ENCODE measurements at places on chromosomes 5 and 9.

GRCh38 chr5:61394078-61394704 is 62.1 kb downstream of the ZSWIM6 start:
- DNase-seq = no peak

DNA sequence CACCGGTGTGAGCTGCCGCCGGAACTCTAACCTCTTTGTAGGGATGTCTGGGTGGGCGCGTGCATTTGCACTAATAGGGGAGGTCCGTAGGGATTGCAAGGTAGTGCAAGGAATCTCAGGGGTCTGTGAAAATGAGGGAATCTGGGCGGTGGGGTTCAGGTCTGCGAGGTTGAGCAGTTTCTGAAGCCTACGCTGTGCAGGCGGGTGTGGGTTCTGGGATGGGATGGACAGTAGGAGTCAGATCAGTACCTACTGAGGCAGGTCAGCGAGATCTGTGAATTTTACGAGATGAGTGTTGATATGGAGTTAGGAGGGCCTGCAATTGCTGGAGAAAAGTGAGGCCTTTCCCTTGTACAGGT is 856 bp upstream of the ATOSB start:
- no peak for DNase-seq

- no peak for DNase-seq
These were observed 404.9 kb upstream of the ADAMTS16 start for GRCh38 chr5:4735261-4735660.

DNA sequence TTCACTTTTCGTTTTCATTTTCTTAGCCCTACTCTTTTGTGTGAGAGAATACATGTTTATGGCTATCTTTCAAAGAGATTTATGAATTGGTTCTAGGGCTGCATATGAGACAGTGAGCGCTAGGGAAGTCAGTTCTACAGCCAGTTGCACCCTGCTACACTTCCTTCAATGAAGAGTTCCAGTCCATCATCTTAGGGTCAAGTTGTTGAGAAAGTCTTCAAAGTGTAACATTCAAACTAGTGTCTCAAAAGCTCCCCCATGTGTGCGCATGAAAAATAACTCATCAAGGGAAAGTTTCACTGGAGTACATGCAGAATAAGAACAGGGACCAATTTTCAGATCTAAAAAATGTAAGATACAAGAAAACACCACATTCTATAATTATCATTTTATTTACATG is 317.2 kb downstream of the DEPDC1B start:
- no peak for DNase-seq

DNA sequence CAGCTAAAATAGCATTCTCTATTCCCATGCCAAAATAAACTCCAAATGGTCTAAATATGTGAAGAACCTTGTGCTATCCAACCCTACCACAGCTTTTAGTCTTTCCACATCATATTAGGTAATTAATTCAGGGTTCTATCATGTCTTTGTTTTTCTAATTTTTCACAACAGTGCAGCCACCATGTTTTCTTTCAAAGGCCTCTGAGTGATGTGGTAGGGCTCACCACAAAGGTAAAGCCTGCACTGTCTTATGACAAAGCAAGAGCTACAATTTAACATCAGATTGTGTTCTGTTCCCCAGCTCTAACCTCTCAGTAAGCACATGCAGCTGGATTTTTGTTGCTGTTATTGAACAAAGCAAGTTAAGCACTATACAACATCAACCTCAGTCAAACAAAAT is 52.4 kb downstream of the MEF2C start:
- DNase-seq = no peak

DNA sequence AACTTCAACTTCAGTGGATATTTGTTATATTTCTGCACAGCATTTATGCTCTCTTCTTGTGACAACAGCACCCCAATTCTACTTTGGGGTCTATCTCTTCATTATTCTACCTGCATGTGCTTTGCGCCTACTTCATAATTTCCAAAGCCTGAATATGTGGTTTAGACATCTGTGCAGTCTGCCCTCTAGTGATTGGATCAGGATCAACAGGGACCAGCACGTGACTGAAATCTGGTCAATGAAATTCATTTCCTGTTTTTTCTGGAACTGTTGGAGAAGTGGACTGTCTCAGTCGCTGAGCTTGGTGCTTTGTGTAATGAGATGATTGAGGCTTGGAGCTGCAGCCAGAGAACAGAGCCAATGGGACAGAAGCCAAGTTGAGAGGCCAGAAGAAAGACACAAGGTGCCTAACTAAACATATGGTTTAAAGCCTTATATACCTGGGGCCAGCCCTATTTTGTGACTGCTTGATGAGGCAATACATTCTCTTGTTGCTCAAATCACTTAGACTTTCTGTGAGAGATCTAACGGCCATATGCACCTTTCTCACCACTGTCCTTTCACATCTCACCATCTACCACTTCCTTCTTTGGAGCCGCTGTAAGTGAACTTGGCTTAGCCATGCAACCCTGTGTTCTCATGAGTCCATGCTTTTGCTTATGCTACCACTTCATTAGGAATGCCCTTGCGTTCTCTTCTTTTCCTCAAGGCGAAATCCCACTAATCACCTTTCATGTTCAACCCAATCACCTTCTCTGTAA is 68.8 kb upstream of the PPP2R2B start:
- peak; percentile 55 for DNase-seq

GRCh38 chr9:91062281-91062680 is 260.7 kb downstream of the SYK start:
- DNase-seq = no peak

DNA sequence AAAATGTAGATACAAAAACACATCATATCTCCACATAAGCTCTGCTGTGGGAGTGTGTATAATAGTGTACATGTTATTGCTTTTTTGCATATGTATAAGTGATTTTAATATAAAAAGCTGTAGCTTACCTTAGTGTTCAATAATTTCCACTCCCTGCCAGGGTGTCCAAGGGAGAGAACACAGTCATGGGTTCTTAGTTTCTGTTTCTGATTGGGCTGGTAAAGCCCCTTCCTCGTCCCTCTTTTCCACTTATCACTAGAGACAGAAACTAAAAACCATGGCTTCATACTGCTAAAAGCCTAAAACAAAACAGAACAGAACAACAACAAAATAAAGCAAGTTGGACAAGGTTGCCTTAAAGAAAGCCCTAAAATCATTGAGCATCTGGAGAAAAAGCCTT is 74.4 kb upstream of the S1PR3 start:
- DNase-seq = no peak

DNA sequence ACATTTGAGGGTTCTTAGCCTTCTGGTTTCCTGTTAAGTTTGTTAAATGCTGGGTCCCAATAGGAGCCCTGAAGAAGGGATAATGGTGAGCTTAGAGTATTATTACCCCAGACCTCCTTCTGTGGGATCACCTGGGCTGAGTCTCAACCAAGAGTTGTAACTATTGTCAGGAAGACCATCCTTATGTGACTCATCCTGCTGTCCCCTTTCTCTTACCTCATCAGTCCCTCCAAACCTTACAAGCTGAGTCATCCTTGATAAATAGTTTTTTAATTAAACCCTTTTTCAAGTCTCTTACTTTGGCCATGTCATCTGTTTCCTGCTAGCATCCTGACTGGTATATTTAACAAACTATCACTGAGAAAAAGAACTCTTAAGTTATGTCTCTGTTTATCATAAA is 502.8 kb downstream of the LRRC70 start:
- no peak for DNase-seq

DNA sequence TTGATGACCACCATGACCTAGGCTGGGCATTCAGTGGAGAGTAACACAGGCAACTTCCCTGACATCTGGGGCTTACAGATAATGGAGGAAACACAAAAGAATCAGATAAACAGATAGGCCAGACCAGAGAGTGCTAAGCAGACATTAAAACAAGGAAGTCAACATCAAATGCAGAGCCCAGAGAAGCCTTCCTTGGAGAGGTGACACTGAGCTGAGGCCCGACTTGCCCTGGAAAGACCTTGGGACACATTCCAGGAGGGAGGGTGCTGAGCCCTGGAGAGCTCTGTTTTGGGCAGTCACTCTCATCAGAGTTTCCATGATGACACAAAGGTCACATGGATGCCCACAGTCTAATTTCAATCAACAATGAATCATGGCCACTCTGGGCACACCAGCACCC is 31.9 kb upstream of the C5orf58 start:
- no peak for DNase-seq

DNA sequence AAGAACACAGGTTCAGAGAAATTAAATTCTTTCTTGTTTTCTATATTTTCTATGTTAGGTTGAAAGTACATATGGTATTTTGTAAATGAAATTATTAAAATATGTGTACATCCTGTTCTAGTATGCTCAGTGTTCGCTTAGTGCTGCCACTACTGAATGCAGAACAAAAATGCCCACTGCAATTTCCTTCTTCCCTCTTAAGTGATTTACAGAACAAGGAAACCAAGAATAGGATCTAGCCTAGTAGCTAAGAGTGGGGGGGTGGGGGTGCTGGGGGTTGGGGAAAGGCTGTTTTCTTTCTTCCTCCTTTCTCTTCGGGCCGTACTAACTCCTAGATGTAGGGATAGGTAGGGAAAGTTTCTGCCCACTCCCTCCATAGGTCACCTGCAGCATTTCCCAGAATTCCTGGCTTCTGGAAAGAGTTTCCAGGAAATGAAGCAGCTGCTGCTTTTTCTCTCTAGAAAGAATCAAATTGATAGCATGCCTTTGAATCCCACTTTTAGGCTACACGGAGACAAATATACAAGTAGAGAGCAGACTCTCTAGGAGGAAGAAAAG is 15.7 kb downstream of the SPATA9 start:
- DNase-seq = no peak

- DNase-seq = no peak
These were observed 27.6 kb downstream of the TPD52L3 start for GRCh38 chr9:6355728-6356127.

DNA sequence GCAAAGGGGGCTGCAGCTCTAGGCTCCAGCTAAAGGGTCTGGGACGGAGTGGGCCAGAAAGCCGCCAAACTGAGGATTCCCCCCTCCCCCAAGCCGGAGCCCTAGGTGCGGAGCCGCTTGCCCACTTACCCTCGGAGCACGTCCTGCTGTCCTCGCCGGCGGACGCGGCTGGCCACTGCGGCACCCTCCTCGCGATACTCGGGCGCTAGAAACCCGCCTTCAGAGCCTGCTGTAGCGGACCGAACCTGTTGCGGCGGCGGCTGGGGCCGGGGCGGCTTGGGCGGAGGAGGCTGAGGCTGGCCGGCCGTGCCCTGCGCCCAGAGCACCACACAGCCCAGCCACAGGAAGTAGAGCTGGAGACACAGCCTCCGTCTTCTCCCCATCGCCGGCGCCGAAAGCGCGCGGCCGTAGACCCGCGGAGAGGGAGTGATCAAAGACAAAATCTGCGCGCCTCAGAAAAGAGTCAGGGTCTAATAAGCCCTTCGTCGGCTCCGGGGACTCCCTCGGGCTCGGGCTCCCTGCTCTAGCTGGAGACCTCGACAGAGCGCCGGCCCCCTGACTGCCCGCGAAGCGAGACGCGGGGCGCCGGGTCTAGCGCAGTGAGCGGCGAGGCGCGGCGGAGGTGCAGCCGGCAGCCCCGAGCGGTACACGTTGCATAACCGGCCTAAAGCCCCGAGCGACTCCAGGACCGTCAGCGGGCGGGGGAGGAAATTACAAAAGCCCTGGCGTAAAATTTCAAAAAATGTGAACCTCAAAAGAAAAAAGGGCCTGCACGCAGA is 635 bp downstream of the FBN2 start:
- DNase-seq = peak; percentile 78

- peak; percentile 54 for DNase-seq
These were observed at the start of gene CDH9 for GRCh38 chr5:27038476-27038875. CDH9 (minus strand) TSS chr5:27038586; CDS start chr5:26988333, 50,253 bp downstream.

- DNase-seq = no peak
These were observed 177.5 kb upstream of the NREP start for GRCh38 chr5:111934511-111934910.

- no peak for DNase-seq
These were observed 228.0 kb downstream of the TLE4 start for GRCh38 chr9:79799691-79800335.

Data from islet precursor cell (in vitro differentiated cells).